ENCODE measurements at places on chromosomes 5 and 9. TPM values are rescaled to one million over a fixed set of nuclear protein-coding genes. Genes with fewer than 3 reads are reported as not detected.

CDKN2A gene
- total RNA-seq: 19.5 TPM

CIZ1 gene
- 67.6 TPM for total RNA-seq

FRMPD1 gene
- 0.07 TPM for total RNA-seq

AGXT2 gene
- total RNA-seq: not detected

DAB2 gene
- 0.34 TPM for total RNA-seq

SPINK9 gene
- total RNA-seq: not detected

IL9 gene
- total RNA-seq: not detected

PALM2AKAP2 gene
- 2.7 TPM for total RNA-seq

TUSC1 gene
- 15.7 TPM for total RNA-seq

TRAF1 gene
- 2.3 TPM for total RNA-seq

SLC28A3 gene
- 8.2 TPM for total RNA-seq

DOCK8 gene
- total RNA-seq: 0.34 TPM

LCN1 gene
- not detected for total RNA-seq

SLC9A3 gene
- total RNA-seq: 1.0 TPM

ENTREP1 gene
- 0.68 TPM for total RNA-seq

CHSY3 gene
- total RNA-seq: under 0.01 TPM

STPG3 gene
- total RNA-seq: not detected

GLDC gene
- total RNA-seq: 0.07 TPM

RETREG1 gene
- total RNA-seq: 1.0 TPM

RNF208 gene
- 0.34 TPM for total RNA-seq
